ENCODE measurements at places on chromosomes 5 and 9. TPM values are rescaled to one million over a fixed set of nuclear protein-coding genes. Genes with fewer than 3 reads are reported as not detected.

The ZNG1C gene
- total RNA-seq, result 21.0 TPM

The TOR1B gene
- total RNA-seq, result 36.2 TPM

The CHSY3 gene
- total RNA-seq, result 2.9 TPM

The OR1J2 gene
- total RNA-seq, result not detected

The ATP6V0E1 gene
- 224 TPM for total RNA-seq

The PGM5 gene
- 13.5 TPM for total RNA-seq
